ENCODE measurements at places on chromosomes 4 and X.

- DNase-seq = no peak
Observed at GRCh38 chrX:12865359-12865758, 1.5 kb upstream of the TLR7 start.

DNA sequence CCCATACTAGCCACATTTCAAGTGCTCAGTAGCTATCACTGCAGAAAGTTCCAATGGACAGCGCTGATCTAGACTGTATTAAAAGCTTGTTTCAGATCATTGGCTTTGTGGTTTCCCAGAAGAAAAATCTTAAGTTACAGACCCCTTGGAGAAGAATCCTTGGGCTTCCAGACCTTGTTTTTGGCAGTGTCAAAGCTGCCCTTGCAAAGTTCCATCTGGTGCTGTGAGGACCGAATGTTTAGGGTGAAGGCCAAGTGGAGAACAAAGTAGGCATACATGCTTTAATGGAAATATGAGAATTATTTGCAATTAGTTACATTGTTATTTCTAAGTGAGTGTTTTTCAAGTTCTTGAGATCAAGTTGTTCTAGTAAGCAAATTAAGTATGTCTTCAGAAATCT, 144.7 kb downstream of the FRMPD4 start:
- DNase-seq = no peak

GRCh38 chrX:115693476-115693875, 132.5 kb downstream of the PLS3 start:
- DNase-seq = no peak

DNA sequence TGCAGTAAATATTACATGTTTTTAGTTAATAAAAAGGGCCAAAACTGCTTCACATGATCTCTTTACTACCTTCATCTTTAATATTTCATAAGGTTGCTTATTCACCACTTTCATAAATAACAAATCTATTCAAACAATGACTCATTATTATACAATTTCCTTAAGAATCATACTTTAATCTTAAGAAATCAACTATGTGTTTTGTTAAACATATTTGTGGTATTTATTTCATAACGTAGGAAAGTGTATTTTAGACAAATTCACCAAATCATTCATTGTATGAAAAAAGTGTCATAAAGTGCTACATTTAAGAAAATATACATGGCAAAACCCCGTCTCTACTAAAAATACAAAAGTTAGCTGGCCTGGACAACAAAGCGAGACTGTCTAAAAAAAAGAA, 150.5 kb upstream of the RXFP1 start:
- DNase-seq = no peak

DNA sequence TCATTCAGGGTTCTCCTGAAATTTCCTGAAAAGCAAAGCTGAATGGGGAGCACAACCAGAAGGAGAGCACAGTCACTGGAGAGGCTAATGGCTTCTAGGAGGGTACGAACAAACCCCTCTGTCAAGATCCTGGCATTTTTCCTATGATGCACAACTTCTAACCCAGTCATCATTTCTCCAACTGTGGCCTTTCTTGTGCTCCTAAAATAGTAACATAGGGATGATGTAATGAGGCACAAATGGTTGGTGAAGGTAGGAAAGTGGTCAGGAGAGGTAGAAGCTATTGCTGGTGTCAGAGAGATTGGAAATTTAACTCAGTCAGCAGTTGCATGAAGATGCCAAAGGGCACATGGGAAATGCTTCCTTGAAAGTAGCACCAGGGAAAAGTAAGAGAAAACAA, 52.7 kb downstream of the SLC10A7 start:
- no peak for DNase-seq

DNA sequence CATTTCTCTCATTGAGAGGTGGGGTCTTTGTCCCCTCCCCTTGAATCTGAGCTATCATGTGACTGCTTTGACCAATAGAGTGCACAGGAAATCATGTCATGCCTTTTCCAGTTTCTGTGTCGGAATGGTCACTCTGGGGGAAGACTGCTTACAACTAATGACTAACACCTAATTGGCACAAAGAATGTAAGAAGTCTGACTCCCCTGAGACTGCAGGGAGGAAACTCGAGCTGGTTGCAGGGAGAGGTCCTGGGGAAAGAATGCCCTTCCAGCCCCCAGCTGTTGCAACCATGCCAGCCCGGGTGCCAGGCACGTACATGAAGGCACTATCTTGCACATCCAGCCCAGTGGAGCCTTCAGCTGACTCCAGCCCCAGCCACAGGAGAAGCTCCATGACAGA, 254.2 kb downstream of the DHX15 start:
- DNase-seq = no peak

- DNase-seq = no peak
Observed at GRCh38 chr4:8614365-8615193, 22.0 kb downstream of the CPZ start.

Measured in stimulated activated CD8-positive, alpha-beta memory T cell treated with anti-CD3 and anti-CD28 coated beads, Interleukin-4, amount 100 ng/mL, for 4 hours (primary cell).